ENCODE measurements at places on chromosomes 16 and 17. TPM values are rescaled to one million over a fixed set of nuclear protein-coding genes. Genes with fewer than 3 reads are reported as not detected.

The ZG16 gene
- not detected for total RNA-seq

GRCh38 chr17:35786941-35787432, 8.5 kb downstream of the MMP28 start:
- no peaks in the 10 kb centered on the region for H3K36me3 ChIP-seq
- no peak overlapping the region for H3K4me3 ChIP-seq
- peak; percentile 21 for DNase-seq
- H3K4me1 ChIP-seq = no peaks in the 10 kb centered on the region

- no peak within 1 kb of the TSS for H3K27ac ChIP-seq
- H3K4me1 ChIP-seq = no peaks in the 10 kb centered on the region
- peaks cover 2% of the 10 kb centered on the region for H3K36me3 ChIP-seq
Measured at GRCh38 chr17:42388381-42389134, at the start of gene STAT3. Gene STAT3, minus strand, starts transcription at chr17:42388442. Its CDS starts 39,926 bp downstream, at chr17:42348516.

The LCMT1 gene
- total RNA-seq = 81.2 TPM

DNA sequence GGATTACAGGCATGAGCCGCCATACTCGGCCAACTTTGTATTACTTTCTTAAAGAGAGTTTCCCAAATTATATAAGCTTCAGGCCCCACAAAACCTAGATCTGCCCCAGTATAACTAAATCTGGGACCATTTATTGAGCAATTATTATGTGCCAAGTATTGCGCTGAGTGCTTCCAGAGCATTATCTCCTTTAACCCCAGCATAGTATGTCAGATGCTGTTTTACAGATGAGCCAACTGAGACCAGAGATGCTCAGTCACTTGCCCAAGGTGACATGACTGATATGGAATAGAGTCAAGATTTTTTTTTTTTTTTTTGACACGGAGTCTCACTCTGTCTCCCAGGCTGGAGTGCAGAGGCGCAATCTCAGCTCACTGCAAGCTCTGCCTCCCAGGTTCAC, 1.9 kb upstream of the ERBB2 start:
- no peaks in the 10 kb centered on the region for H3K27me3 ChIP-seq
- no peak overlapping the region for H3K4me3 ChIP-seq
- no peak for DNase-seq
- peaks cover 27% of the 10 kb centered on the region for H3K4me1 ChIP-seq
- peaks cover 10% of the 10 kb centered on the region for H3K36me3 ChIP-seq

The TLCD3B gene
- 22.3 TPM for total RNA-seq

- no peak overlapping the region for H3K27ac ChIP-seq
- H3K27me3 ChIP-seq = no peaks in the 10 kb centered on the region
- H3K36me3 ChIP-seq = peaks cover 18% of the 10 kb centered on the region
- DNase-seq = no peak
- no peak overlapping the region for H3K4me3 ChIP-seq
Measured at GRCh38 chr16:68059804-68060203, 25.4 kb upstream of the NFATC3 start.

- H3K4me1 ChIP-seq = no peaks in the 10 kb centered on the region
- no peaks in the 10 kb centered on the region for H3K27me3 ChIP-seq
- DNase-seq = no peak
- H3K36me3 ChIP-seq = peaks cover 5% of the 10 kb centered on the region
- no peak overlapping the region for H3K27ac ChIP-seq
Measured at GRCh38 chr17:72530454-72530853, 409.6 kb downstream of the SOX9 start.

DNA sequence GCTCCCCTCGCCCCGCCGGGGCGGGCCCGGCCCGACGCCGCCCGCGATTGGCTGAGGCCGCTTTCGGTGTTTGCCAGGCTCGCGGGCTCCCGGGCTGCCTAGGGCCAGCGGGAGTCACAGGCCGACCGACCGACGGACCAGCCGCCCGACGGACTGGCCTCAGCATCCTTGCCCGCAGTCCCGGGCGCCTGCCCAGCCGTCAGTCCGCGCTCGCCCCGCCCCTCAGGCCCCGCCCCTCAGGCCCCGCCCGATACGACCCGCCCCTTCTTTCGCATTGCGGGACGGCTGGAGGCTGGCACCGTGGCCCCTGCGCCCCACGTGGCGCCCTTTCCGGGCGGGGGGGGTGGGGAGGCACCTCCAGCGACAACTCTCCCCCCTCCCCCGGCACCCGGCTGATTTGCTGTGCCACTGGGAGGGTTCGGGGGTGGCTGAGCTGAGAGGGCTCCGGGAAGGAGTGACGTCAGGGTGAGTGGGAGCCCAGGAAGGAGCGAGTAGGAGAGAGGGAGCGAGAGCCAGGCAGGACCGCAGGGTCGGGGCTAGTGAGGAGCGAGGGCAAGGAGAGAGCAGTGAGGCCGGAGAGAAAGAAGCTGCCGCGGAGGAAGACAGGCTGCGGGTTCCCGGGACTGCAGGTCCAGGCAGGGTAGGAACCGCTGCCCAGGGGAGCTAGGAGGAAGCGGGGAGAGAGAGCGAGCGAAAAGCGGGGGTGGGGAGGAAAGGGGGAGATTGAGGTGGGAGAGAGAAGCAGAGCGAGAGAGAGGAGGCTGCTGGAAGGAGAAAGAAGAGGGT, at the start of gene ASPHD1:
TSS of gene ASPHD1 (plus strand) at position 387 of the 786 bp plus-strand sequence. CDS start 484 bp downstream, outside the sequence.
- H3K27ac ChIP-seq = no peak within 1 kb of the TSS
- no peaks in the 10 kb centered on the region for H3K27me3 ChIP-seq
- DNase-seq = peak; percentile 82
- peaks cover 16% of the 10 kb centered on the region for H3K36me3 ChIP-seq
- peaks cover 2% of the 10 kb centered on the region for H3K4me1 ChIP-seq

The CACNG5 gene
- 1.2 TPM for total RNA-seq

GRCh38 chr16:67546091-67546501, 16.2 kb upstream of the CTCF start:
- H3K27me3 ChIP-seq = no peaks in the 10 kb centered on the region
- no peak overlapping the region for H3K27ac ChIP-seq
- H3K36me3 ChIP-seq = peaks cover 13% of the 10 kb centered on the region
- H3K4me1 ChIP-seq = no peaks in the 10 kb centered on the region
- H3K4me3 ChIP-seq = no peak overlapping the region

DNA sequence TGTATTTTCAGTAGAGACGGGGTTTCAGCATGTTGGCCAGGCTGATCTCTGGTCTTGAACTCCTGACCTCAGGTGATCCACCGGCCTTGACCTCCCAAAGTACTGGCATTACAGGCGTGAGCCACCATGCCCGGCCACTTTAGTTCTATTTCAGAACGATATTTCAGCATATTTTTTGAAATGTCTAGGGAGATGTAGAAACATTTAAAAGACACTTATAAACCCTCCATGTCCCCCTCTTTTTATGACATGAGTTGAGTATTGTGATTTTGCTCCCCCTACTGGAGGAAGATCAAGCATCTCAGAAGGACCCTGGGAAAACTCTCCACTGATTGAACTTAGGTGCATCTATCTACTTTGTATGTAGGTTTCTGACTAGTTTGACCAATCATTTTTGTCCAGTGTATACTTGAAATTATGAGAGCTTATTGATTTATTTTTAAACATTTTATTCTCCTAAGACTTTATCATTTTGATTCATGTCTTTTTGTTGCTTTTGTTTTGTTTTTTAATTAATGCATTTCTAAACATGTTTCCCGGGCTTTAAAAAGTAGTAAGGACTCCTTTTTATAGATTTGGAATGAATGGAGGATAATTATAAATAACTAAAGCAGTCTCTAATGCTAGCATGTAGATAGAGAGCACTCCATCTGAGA, 105.1 kb downstream of the CHD9 start:
- no peaks in the 10 kb centered on the region for H3K27me3 ChIP-seq
- no peak for DNase-seq
- H3K4me1 ChIP-seq = no peaks in the 10 kb centered on the region
- H3K27ac ChIP-seq = no peak overlapping the region

GRCh38 chr17:1390432-1391367, 9.3 kb downstream of the YWHAE start:
- H3K27ac ChIP-seq = no peak overlapping the region
- H3K4me1 ChIP-seq = no peaks in the 10 kb centered on the region
- H3K4me3 ChIP-seq = no peak overlapping the region
- H3K36me3 ChIP-seq = peaks cover 11% of the 10 kb centered on the region
- DNase-seq = no peak

The FAM83G gene
- total RNA-seq = 38.7 TPM

Data from H9 (cell line).